ENCODE measurements at places on chromosomes 1 and 21.

- DNase-seq: no peak
Observed at GRCh38 chr1:225950905-225951497, 10.0 kb upstream of the LEFTY2 start.

- DNase-seq: no peak
Observed at GRCh38 chr1:174023440-174023839, 1.3 kb upstream of the RC3H1 start.

- DNase-seq: no peak
Observed at GRCh38 chr1:12649971-12650421, 6.1 kb downstream of the AADACL4 start.

- DNase-seq: no peak
Observed at GRCh38 chr1:70264839-70265238, 43.7 kb downstream of the SRSF11 start.

GRCh38 chr1:246790364-246790763 is 66.2 kb downstream of the SCCPDH start:
- no peak for DNase-seq

DNA sequence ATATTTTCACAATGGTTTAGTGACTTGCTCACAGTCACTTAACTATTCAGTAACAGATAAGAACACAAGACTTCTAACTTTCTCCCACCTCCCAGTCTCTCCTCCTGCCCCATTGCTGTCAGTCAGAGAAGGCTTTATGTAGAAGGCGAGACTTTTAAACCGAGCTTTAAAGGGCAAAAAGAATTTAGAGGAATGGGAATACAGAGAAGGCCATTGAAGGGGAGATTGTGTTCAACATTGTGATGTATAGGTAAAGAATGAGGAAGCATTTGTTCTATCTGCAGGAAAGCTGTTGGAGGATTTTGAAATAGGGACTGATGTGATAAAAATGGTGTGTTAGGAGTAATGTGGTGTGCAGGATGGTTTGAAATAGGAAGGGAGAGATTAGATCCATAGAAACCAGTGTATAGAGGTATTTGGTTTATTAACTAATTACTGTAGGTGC is 7.3 kb downstream of the POU2F1 start:
- no peak for DNase-seq

DNA sequence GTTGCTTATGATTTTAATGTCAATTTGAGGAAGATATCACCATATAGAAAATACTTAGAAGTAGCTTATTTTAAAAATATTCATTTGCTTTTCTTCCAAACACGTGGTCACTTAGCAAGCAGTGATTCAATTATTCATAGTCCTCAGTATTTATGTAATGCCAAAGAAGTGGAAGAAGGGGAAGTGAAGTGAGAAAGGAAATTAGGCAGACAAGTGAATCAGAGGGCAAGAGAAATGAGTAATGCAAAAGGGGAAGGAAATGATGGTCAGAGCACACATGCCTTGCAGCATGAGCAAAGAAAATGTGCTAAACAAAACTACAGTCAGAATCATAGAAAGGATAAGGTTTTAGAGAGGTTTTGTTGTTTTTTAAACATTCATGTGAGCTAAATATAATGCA is 31.8 kb downstream of the SDCCAG8 start:
- no peak for DNase-seq

DNA sequence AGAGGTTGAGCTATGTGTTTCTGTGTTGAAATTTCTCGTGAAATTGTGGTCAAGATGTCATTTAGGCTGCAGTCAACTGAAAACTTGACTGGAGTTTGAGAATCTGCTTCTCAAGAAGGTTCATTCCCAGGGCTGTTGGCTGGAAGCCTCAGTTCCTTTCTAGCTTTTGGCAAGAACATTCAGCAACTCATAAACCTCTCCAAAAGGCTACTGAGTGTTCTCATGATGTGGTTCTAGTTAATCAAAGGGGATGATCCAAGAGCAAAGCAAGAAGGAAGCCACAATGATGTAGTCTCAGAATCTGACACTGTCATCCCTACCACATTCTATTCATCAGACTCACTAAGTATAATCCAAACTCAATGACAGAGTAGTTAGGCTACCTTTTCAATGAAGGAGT is 66.6 kb downstream of the SPATA6 start:
- no peak for DNase-seq

- no peak for DNase-seq
Observed at GRCh38 chr21:33229784-33230544, at the start of gene IFNAR2. Gene IFNAR2, plus strand, starts transcription at chr21:33229938. Its CDS starts 11,985 bp downstream, at chr21:33241923.

- no peak for DNase-seq
Observed at GRCh38 chr1:159010391-159010790, 684 bp downstream of the IFI16 start.

GRCh38 chr21:18716578-18717138 is 313.1 kb upstream of the TMPRSS15 start:
- no peak for DNase-seq

DNA sequence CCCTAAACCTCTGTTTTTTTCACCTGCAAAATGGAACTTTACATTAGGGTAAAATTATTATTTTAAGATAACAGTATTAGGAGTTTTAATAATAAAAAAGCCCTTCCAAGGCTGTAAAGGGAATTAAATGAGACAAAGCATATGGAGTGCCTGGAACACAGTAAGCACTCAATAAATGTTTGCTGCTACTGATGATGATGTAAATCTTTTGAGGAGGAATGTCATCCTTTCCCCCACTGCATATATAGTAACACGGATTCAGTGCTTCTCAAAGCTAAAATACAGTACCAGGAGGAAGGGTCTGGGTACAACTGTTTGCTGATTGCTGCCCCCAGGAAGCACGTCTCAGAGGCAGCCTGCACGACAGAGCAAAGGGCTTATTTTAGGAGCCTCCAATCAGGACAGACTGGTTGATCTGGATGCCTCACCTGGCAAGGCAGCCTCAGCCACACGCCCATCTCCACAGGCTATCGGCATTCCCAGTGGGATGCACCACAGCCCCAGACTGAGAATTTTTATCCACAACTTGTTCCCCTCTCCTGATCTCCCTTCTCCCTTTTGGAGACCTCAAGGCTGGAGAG is 64.4 kb downstream of the GADD45A start:
- DNase-seq: no peak

GRCh38 chr1:10155087-10155712 is 55.2 kb upstream of the KIF1B start:
- no peak for DNase-seq

- no peak for DNase-seq
Observed at GRCh38 chr1:6041432-6042062, 4.1 kb upstream of the KCNAB2 start.

- DNase-seq: no peak
Observed at GRCh38 chr1:168894397-168894903, 165.4 kb upstream of the DPT start.

DNA sequence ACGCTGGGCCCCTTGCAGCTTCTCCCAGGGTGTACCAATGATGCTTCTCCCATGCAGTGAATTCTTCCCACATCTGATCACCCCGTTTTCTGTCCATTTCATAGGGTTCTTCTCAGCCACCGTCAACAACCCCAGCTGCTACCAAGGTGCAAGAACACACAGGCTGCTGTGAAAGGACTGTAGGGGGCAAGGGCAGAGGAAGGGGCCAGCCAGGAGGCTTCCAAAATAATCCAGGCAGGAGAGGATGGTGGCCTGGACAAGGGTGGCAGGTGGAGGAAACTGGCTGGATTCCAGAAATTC is 113.3 kb upstream of the WNT4 start:
- DNase-seq: no peak

DNA sequence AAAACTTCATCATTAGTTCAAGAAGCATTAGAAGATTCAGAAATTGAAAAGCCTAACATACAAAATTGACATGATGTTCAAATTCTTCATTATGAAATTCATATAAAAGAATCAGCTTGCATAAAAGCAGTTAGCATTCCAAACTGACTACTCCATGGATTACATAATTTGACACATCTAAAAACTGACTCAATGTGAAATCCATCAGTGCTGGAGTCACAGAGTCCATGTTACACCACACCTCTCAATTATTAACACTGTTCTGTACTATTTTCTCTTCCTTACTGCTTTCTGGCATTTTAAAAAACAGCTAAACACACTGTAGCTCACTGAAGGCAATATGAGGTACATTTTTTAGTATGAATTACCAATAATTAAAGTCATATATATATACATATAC is 28.0 kb downstream of the ARHGAP29 start:
- no peak for DNase-seq

GRCh38 chr1:76677416-76678405 is 189.6 kb upstream of the ST6GALNAC5 start:
- DNase-seq: no peak

DNA sequence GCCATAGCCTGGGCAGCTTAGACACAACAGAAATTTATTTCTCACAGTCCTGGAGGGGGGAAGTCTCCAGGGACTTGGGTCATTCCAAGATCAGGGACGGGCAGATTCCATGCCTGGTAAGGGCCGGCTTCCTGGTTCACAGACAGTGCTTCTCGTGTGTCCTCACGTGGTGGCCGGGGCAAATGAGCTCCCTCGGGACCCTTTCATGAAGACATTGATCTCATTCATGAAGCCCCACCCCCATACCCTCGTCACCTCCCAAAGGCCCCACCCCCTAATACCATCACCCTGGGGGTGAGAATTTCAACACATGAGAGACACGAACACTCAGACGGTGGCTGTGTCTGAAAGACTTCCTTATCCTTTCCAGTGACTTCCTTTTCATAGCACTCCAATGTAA is 51.5 kb downstream of the ACOT7 start:
- no peak for DNase-seq

Data from esophagus squamous epithelium (tissue), 5 donors.